ENCODE measurements at places on chromosomes 1 and 21.

DNA sequence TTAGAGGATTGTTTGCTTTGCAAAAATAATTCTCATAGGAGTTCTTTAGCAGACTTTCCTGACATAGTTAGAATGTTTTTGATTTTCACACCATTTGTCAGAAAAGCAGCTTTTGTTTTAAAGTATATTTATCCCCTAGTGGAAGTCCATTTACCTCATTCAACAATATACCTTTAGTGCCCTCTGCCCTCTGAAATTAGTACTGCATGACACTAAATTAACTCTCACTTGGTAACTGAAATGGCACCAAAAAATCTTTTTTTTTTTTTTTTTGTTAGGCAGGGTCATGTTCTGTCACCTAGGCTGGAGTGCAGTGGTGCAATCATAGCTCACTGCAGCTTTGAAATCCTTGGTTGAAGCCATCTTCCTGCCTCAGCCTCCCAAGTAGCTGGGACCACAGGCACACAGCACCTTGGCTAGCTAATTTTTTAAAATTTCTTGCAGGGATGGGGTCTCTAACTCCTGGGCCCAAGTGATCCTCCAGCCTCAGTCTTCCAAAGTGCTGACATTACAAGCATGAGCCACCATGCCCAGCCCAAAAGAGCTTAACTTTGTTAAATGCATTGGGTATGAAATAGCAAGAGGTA, 13.6 kb downstream of the LRRC42 start:
- DNase-seq, result no peak

GRCh38 chr1:151841141-151841540, 1.5 kb upstream of the C2CD4D start:
- no peak for DNase-seq

DNA sequence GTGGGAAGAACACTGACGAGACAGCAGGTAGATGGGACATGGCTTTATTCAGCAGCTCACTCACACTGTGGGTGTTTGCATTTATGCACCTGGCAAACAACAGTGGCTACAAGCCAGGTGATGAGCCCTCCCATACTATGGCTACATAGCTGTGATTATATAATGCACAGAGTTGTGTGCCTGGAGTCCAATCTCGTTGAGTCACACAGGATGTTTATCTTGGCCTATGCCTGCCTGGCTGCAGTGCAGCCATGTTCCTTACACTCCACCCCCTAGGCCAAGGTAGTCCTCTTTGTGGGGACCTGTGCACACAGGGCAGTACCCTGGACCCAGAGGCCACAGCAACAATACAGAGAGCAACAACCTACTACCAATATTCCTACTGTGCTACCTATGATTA, 1643.8 kb downstream of the MRPL39 start:
- no peak for DNase-seq

- DNase-seq, result no peak
Observed at GRCh38 chr1:113659556-113659955, 99.7 kb downstream of the PHTF1 start.

- no peak for DNase-seq
Observed at GRCh38 chr1:78483903-78484302, 6.9 kb upstream of the PTGFR start.

GRCh38 chr1:56345831-56346230, 233.5 kb downstream of the PLPP3 start:
- no peak for DNase-seq

- DNase-seq, result no peak
Observed at GRCh38 chr21:26956216-26956615, 10.7 kb downstream of the ADAMTS5 start.

- DNase-seq, result no peak
Observed at GRCh38 chr1:206490771-206491405, 16.4 kb upstream of the RASSF5 start.

- no peak for DNase-seq
Observed at GRCh38 chr1:23424293-23425192, at the start of gene TCEA3. Gene TCEA3, minus strand, starts transcription at chr1:23424748. Its CDS starts 115 bp downstream, at chr1:23424633.

DNA sequence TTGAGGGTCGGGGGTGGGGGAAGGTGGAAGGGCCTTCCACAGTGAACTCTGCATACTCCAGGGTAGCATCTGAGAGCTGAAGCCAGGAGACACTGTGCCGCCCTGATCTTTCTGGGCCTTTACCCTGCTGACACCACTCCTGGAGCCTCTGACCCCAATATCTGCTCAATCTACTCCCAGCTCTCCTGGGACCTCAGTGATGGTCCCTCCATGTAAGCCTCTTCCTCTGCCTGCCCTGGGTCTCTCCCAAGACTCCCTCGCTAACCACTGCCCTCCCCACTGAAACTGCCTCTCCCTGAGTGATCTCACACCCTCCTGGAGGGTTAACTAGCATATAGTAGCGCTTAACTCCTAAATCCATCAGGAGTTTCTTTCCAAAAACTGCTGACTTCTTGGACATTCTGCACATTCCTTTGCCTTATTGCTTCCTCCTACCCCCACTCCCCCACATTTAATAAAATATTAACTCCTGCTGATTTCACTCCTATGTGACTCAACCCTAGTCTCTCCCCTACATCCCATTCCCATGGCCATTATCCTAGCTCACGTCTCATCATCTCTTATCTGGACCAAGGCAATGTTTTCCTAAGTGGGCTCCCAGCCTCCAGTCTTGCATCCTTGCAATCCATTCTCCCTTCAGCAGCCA, 145.6 kb downstream of the HMGB4 start:
- no peak for DNase-seq

- no peak for DNase-seq
Observed at GRCh38 chr1:19373211-19374082, 61.3 kb downstream of the SLC66A1 start.

GRCh38 chr1:94542088-94542870, 720 bp upstream of the F3 start:
- no peak for DNase-seq

- no peak for DNase-seq
Observed at GRCh38 chr1:240295811-240296210, 204.1 kb downstream of the FMN2 start.

DNA sequence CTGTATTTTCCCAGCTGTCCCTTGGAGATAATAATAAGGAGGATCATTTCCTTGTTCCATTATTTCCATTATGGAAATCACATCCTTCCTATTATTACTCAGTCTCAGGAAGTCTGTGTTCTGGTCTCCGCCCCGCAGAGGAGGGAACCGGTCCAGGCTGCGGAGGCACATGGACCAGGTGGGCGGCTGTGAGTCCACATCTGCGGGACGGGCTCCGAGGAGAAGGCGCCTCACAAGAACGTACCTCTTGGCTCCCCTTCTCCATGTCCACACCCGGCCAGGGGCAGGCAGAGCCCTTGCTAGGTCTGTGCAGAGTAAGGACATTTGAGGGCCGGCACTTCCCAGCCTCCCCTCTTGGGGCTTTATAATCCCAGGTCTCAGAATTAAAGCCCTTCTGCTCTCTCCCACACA, 14.6 kb downstream of the RAB7B start:
- no peak for DNase-seq

DNA sequence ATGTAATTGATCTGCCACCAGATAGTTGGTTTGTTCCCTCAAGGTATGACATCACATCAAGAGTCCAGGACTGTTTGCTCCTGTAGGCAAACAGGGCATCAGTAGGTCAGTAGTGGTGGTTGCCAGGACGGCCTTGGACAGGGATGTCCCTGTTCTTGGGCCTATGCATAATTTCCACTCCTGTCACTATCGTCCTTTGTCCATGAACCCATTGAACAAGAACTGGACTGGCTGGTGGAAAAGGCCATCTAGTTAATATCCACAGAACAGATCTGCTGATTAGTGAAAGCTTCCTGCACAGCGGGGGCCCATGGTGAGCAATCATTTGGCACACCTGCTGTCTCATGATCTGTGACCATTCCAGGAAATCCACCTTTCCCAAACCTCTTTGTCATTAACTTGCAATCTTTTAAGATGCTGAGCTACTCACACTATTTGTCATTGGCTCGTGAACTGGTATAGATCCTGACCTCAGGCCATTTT, 12.4 kb upstream of the BSDC1 start:
- no peak for DNase-seq

- no peak for DNase-seq
Observed at GRCh38 chr1:11518016-11518701, 39.2 kb downstream of the DISP3 start.

- DNase-seq, result no peak
Observed at GRCh38 chr1:162997499-162998285, 71.5 kb upstream of the RGS4 start.

- peak; percentile 11 for DNase-seq
Observed at GRCh38 chr21:32940079-32941014, 85.4 kb upstream of the OLIG2 start.

GRCh38 chr1:48026275-48026674, 29.1 kb upstream of the TRABD2B start:
- DNase-seq, result no peak

DNA sequence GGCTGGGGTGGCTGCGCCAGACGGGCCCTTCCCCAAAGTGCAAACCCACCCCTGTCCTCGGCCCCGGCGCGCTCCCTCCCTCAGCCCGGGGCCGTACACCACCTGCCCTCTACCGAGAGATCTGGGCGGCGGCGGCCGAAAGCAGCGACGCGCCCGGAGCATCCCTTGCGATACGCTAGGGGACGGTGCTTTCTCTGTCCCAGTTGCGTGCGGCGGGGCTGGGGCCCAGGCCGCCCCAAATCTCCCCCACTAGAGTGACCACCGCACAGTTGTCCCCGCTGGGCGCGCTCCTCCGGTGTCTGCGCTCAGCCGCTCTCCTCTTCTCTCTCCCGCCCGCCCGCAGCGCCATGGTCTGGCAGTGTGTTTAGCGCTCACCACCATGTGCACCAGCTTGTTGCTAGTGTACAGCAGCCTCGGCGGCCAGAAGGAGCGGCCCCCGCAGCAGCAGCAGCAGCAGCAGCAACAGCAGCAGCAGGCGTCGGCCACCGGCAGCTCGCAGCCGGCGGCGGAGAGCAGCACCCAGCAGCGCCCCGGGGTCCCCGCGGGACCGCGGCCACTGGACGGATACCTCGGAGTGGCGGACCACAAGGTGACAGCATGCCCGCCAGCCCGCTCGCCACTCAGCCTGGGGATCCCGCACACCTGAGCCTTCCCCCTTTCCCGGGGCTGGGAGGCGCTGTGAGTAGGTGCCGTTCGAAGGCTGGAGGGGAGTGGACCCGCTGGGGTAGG, 1.0 kb downstream of the ST6GALNAC5 start:
- peak; percentile 15 for DNase-seq

GRCh38 chr1:229843627-229844238, 217.7 kb downstream of the URB2 start:
- DNase-seq, result no peak

DNA sequence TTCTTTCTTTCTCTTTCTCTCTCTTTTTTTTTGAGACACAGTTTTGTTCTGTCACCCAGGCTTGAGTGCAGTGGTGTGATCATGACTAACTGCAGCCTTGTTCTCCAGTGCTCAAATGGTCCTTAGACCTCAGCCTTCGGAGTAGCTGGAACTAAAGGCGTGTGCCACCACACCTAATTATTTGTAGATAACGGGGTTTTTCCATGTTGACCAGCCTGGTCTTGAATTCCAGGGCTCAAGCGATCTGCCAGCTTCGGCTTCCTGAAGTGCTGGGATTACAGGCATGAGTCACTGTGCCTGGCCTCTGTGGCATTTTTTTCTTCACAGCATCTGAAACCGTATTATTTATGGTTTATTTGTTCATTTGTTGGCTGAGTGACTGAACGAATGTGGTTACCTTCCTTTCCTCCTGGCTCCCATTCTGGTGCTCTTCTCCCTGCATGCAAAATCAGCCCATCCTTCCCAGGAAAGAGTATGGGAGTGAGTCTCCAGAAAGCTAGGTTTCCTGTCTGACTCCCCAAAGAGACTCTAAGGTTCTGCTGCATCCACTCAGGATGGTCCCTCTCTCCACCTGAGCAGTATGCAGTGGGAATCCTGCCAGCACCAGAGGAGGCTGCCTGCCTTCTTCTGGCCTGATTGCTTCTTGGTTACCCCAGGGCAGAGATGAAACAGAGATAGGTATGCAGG, 155.0 kb upstream of the BEND5 start:
- DNase-seq, result no peak

Data from stimulated activated CD4-positive, alpha-beta T cell treated with anti-CD3 and anti-CD28 coated beads, Interleukin-2, amount 100 ng/mL, for 48 hours (primary cell).